ENCODE measurements at places on chromosomes 6 and 20. TPM values are rescaled to one million over a fixed set of nuclear protein-coding genes. Genes with fewer than 3 reads are reported as not detected.

Gene PRSS16
- not detected for total RNA-seq

Gene MLN
- total RNA-seq, result not detected

Gene SLC22A2
- not detected for total RNA-seq

Gene KIF25
- not detected for total RNA-seq

Gene HUS1B
- 2.2 TPM for total RNA-seq

Gene SGK2
- total RNA-seq, result 1.3 TPM

Gene SNAP25
- 0.27 TPM for total RNA-seq

Gene NTSR1
- total RNA-seq, result 0.27 TPM

Gene ECT2L
- total RNA-seq, result not detected

Gene LRP11
- 1.3 TPM for total RNA-seq

Gene POU5F1
- total RNA-seq, result not detected

Gene MMP24
- under 0.01 TPM for total RNA-seq

Gene MUC21
- total RNA-seq, result under 0.01 TPM

Gene EPHA7
- total RNA-seq, result not detected

Gene SEMG1
- total RNA-seq, result not detected

Gene SLC17A3
- not detected for total RNA-seq

Gene CLVS2
- total RNA-seq, result under 0.01 TPM

Gene TXLNB
- 0.81 TPM for total RNA-seq

Gene GPLD1
- total RNA-seq, result 3.0 TPM

Gene ZNF391
- 1.9 TPM for total RNA-seq

Gene TUBB1
- total RNA-seq, result 4.0 TPM

Gene CLPSL2
- total RNA-seq, result not detected

Gene SULF2
- total RNA-seq, result 1.3 TPM

Gene C4A
- 5.9 TPM for total RNA-seq

Gene APOM
- total RNA-seq, result 3.8 TPM

Gene PPP1R14C
- total RNA-seq, result under 0.01 TPM

Gene DACT2
- not detected for total RNA-seq

Gene OR2B6
- total RNA-seq, result 0.81 TPM

Gene PRIM2
- 12.4 TPM for total RNA-seq

Gene ALDH5A1
- total RNA-seq, result 14.5 TPM

Gene ENPP1
- under 0.01 TPM for total RNA-seq

Gene FOXS1
- total RNA-seq, result not detected

Gene GTSF1L
- total RNA-seq, result not detected

Gene PRSS35
- total RNA-seq, result not detected

Gene ZSCAN12
- 3.5 TPM for total RNA-seq

Gene ZKSCAN4
- 4.6 TPM for total RNA-seq

Gene MICB
- 15.1 TPM for total RNA-seq

Gene SNPH
- 1.3 TPM for total RNA-seq

Gene SLC35B3
- total RNA-seq, result 5.7 TPM

Gene SLC17A9
- 28.8 TPM for total RNA-seq

Gene ADGRF5
- under 0.01 TPM for total RNA-seq

Gene RAB32
- total RNA-seq, result 33.1 TPM

Gene ID4
- 0.27 TPM for total RNA-seq

Gene FAM217A
- total RNA-seq, result not detected

Gene RAD21L1
- not detected for total RNA-seq

Gene BPIFA1
- not detected for total RNA-seq

Gene MTHFD1L
- total RNA-seq, result 9.2 TPM

Gene ENPP3
- total RNA-seq, result 0.54 TPM
